Chondrocyte (in vitro differentiated cells): ENCODE measurements at places on chromosomes 7 and 10. TPM values are rescaled to one million over a fixed set of nuclear protein-coding genes. Genes with fewer than 3 reads are reported as not detected.

GRCh38 chr7:111393011-111393754, 169.1 kb downstream of the IMMP2L start:
- peaks cover 16% of the 10 kb centered on the region for H3K4me1 ChIP-seq
- DNase-seq: no peak

DNA sequence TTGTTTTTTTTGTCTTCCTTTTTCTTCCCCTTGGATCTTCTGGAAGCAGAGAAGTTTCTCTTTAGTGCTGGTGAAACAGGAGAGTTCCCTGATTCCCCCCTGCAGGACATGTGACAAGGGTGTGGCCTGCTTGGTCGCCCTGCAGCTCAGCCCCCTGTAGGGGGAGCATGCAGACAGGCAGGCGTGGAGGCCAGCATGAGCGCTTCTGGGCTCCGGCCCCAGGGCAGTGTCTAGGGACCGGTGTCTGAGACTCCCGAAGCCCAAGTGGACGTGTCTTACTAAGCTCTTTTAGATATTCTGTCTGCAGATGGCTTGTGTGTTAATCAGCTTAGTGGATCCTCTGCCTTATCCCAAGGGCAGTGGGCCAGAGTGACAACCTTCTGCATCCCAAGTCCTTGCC, 26.1 kb downstream of the PRSS58 start:
- H3K27ac ChIP-seq: no peak overlapping the region
- no peaks in the 10 kb centered on the region for H3K36me3 ChIP-seq

DNA sequence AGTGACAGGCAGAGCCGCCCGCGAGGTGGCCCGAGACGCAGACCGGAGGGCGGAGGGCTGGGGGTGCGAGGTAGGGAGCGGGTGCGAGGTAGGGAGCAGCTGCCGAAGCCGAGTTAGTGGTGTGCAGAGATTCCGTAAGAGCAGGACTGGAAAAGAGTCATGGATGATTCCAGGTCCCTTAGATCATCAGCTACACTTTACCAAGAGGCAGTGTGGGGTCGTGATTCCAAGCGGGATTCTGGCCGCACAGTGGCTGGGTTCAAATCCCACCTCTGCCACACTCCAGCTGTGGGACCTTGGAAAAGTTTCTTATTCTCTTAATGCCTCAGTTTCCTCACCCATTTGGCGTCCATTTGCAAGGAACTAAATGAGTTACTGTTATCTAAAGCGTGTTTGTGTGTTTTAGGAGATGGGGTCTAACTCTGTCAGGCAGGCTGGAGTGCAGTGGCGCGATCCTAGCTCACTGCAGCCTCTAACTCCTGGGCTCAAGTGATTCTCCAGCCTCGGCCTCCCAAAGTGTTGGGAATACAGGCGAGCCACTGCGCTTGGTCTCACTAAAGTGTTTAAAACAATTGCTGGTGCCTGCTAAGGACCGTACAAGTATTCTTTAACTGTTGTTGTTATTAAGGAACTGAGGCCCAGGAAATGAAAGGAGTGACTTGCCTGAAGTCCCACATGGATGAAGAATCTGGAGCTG, 1.1 kb downstream of the NDUFB2 start:
- peaks cover 2% of the 10 kb centered on the region for H3K36me3 ChIP-seq
- H3K27ac ChIP-seq: peak overlapping the region; percentile 98
- H3K4me3 ChIP-seq: peak overlapping the region; percentile 99
- DNase-seq: no peak
- H3K4me1 ChIP-seq: peaks cover 33% of the 10 kb centered on the region

DNA sequence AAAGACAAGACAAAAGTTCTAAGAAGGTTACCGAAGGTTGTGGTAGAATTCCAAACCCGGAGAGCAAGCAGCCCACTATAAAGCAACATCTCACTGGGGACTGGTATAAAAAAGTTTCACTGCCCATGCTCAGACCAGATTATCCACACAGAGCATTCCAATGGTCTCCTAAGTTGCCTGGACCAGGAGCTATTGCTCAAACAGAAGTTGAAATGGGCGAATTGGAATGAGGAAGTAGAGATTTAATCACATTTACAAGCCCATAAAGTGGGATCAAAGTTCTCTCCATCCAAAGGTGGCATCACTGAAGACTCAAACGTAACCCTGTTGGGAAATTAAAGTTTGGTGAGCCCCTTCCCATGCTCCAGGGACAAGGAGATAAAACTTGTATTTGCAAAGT, 19.8 kb downstream of the OR2F1 start:
- H3K36me3 ChIP-seq: no peaks in the 10 kb centered on the region
- H3K27ac ChIP-seq: no peak overlapping the region
- H3K4me3 ChIP-seq: no peak overlapping the region
- H3K27me3 ChIP-seq: no peaks in the 10 kb centered on the region
- peaks cover 13% of the 10 kb centered on the region for H3K4me1 ChIP-seq

- H3K36me3 ChIP-seq: peaks cover 18% of the 10 kb centered on the region
- H3K27ac ChIP-seq: peak overlapping the region; percentile 97
- no peak overlapping the region for H3K4me3 ChIP-seq
- no peak for DNase-seq
Observed at GRCh38 chr10:13949844-13950542, 363.2 kb downstream of the PRPF18 start.

- no peaks in the 10 kb centered on the region for H3K36me3 ChIP-seq
- no peak overlapping the region for H3K4me3 ChIP-seq
- DNase-seq: no peak
- no peaks in the 10 kb centered on the region for H3K27me3 ChIP-seq
- H3K27ac ChIP-seq: no peak overlapping the region
Observed at GRCh38 chr10:112365014-112365432, 8.9 kb upstream of the ACSL5 start.

GRCh38 chr10:95536894-95537541, 24.2 kb downstream of the SORBS1 start:
- no peak overlapping the region for H3K27ac ChIP-seq
- H3K4me3 ChIP-seq: no peak overlapping the region
- no peaks in the 10 kb centered on the region for H3K27me3 ChIP-seq
- H3K4me1 ChIP-seq: peaks cover 5% of the 10 kb centered on the region

DNA sequence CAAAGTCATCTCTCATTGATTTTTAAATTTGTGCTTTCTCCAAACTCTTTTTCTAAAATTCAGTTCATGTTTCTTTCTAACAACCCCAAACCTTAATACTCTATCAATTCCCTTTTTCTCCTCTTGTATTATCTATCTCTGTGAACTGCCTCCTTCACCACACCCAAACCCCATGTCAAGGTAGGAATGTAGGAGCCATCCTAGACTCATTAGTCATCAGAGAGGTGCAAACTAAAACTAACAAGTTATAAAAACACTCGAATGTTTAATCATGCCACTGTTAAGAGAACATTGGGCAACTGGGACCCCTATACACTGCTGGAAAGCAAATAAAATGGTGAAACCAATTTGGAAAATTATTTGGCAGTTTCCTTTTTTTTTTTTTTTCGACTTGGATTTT, 533.8 kb upstream of the LRRN3 start:
- peaks cover 2% of the 10 kb centered on the region for H3K36me3 ChIP-seq
- H3K27me3 ChIP-seq: no peaks in the 10 kb centered on the region

GRCh38 chr10:61059636-61060035, 115.7 kb upstream of the RHOBTB1 start:
- peaks cover 4% of the 10 kb centered on the region for H3K27me3 ChIP-seq
- no peaks in the 10 kb centered on the region for H3K4me1 ChIP-seq
- no peak overlapping the region for H3K27ac ChIP-seq
- no peak overlapping the region for H3K4me3 ChIP-seq

DNA sequence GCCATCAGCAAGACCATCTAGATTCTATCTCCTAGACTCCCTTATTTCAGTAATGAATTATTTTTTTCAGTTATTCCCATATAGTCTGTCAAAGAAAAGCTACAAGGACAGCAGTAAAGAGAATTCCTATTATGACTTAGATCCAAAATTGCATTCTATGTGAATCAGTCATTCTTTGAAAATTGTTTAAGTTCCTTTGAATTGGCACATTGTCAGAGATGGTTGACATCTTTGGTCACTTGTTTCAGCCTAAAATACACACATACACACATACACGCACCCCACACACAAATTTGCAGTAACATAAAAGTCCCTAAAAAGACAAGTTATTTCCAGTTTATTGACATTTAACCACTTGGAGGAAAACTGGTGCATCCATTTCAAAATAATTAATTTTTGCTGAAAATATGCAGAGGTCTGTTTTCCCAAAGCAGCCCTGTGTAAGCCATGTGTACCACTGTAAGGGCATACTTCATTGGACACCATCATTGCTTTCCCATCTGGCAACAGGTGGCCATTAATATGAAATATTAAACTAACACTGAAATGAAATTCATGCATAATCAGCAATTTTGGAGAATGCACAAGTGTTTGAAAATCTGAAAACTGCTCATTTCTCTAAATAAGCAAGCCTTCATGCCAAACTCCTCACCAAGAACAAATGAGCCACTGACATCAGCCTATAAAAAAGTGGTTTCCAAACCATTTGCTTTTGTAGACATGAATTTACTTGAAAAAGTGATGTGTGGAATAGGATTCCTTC, 121.7 kb upstream of the COL1A2 start:
- no peaks in the 10 kb centered on the region for H3K27me3 ChIP-seq
- H3K4me1 ChIP-seq: peaks cover 28% of the 10 kb centered on the region
- H3K36me3 ChIP-seq: peaks cover 1% of the 10 kb centered on the region
- no peak overlapping the region for H3K27ac ChIP-seq
- no peak for DNase-seq

DNA sequence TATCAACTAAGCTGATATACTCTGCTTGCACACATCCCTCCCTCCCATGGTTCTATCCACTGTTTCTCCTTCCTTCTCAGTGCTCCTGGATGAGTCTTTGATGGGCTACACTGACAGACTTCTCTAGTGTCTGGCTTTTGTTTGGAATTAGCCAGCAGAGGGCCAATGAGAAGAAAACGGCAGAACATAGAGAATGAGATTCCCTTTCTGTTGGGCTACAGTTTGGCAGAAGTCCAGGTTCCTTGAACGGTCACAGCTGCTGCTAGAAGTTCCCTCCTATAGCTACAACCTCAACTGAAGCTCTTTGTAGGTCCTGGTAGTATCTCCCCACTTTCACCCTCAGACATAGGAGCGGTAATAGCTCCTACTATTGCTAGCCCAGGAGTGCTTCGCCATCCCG, 251.1 kb upstream of the LRRN3 start:
- no peak overlapping the region for H3K27ac ChIP-seq
- H3K27me3 ChIP-seq: no peaks in the 10 kb centered on the region
- no peak overlapping the region for H3K4me3 ChIP-seq
- H3K36me3 ChIP-seq: no peaks in the 10 kb centered on the region
- peaks cover 5% of the 10 kb centered on the region for H3K4me1 ChIP-seq
- DNase-seq: no peak

DNA sequence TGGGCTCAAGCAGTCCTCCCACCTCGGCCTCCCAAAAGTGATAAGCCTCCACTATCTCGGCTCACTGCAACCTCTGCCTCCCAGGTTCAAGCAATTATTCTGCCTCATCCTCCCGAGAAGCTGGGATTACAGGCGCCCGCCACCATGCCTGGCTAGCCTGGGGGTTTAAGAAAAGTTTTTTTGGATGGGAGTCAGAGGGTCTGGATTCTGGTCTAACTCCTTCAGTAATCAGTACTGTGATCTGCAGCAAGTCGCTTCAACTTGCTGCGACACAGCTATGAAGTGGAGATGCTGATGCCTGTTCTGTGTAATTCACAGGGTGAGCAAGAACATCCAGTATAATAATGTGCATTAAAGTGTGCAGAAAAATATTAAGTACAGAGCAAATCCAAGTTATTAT, 88.4 kb upstream of the AGBL3 start:
- peaks cover 49% of the 10 kb centered on the region for H3K36me3 ChIP-seq
- peak overlapping the region; percentile 72 for H3K27ac ChIP-seq
- DNase-seq: no peak
- peaks cover 79% of the 10 kb centered on the region for H3K4me1 ChIP-seq
- no peaks in the 10 kb centered on the region for H3K27me3 ChIP-seq
- H3K4me3 ChIP-seq: no peak overlapping the region

DNA sequence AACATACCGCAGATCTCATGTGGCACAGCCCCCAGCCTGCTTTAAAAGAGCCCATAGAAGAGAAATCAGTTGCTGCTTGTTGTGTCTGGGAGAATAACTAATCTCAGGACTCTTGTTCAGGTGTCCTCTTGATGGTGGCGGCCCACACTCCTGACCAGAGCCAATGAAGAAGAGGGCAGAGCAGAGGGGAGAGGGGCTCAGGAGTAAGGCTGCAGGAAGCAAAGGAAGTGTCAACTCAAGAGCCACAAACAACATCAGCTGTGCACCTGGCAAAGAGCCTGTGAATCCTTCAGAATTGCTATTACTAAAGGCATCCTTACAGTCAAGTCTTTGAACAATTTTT, 59.8 kb upstream of the PTN start:
- H3K27ac ChIP-seq: no peak overlapping the region
- H3K27me3 ChIP-seq: no peaks in the 10 kb centered on the region
- no peak for DNase-seq
- H3K4me1 ChIP-seq: no peaks in the 10 kb centered on the region
- H3K4me3 ChIP-seq: no peak overlapping the region
- peaks cover 8% of the 10 kb centered on the region for H3K36me3 ChIP-seq

DNA sequence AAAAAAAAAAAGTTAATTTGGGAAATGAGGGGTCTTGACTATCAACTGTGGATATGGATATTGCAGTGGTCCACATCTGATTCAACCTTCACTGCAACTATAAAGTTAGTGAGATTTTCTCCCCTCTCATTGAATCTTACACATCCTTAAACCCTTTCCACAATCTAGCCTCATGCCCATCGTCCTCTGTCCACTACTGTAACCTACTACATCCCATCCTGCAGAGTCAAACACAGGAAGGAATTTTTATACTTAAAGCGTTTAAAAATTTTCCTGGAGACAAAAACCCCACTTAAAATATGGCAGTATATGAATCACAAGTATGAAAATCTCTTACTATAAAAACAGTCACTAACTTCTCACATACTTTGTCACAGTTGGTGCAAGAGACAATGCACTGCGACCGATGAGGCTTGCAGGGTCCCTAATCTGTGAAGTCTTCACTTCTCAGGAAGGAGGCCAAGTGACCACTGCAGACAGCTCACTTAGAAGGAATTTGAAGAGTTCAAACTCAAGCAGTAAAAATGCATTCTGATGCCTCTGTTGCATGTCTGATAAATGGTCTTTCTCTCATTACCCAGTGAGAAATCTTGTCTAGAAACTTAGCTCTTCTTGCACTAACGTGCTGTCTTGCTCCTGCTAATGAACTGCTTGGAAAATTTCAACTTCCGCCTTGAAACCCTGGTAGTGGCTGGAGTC, 50.3 kb upstream of the ST8SIA6 start:
- H3K4me3 ChIP-seq: no peak overlapping the region
- H3K27ac ChIP-seq: peak overlapping the region; percentile 83
- peaks cover 29% of the 10 kb centered on the region for H3K4me1 ChIP-seq
- H3K36me3 ChIP-seq: no peaks in the 10 kb centered on the region
- H3K27me3 ChIP-seq: no peaks in the 10 kb centered on the region

GRCh38 chr7:75635036-75635435, 103.7 kb downstream of the HIP1 start:
- no peaks in the 10 kb centered on the region for H3K27me3 ChIP-seq
- DNase-seq: no peak
- no peak overlapping the region for H3K4me3 ChIP-seq
- H3K27ac ChIP-seq: no peak overlapping the region
- H3K4me1 ChIP-seq: peaks cover 37% of the 10 kb centered on the region

ZNF32 gene
- 35.4 to 41.1 TPM (median 40.3 TPM) in 3 replicates for total RNA-seq

HTR5A gene
- not detected in 3 replicates for total RNA-seq

DRGX gene
- not detected in 3 replicates for total RNA-seq

GRM3 gene
- total RNA-seq: not detected in 3 replicates

NEUROD6 gene
- total RNA-seq: not detected in 3 replicates

ZNRF2 gene
- 4.8 to 5.3 TPM (median 5.1 TPM) in 3 replicates for total RNA-seq

OR6V1 gene
- not detected in 3 replicates for total RNA-seq

CASP2 gene
- total RNA-seq: 28.7 to 31.5 TPM (median 30.3 TPM) in 3 replicates

TSPAN12 gene
- total RNA-seq: 6.8 to 10.5 TPM (median 7.8 TPM) in 3 replicates

ARHGEF35 gene
- 0.75 to 2.7 TPM (median 2.0 TPM) in 3 replicates for total RNA-seq

HHEX gene
- total RNA-seq: 0.80 to 0.92 TPM in 2 of 3 replicates, not detected in the other
